ENCODE measurements at places on chromosomes 16 and 17.

GRCh38 chr17:73785958-73786743, 141.9 kb upstream of the SDK2 start:
- DNase-seq = peak; percentile 71

DNA sequence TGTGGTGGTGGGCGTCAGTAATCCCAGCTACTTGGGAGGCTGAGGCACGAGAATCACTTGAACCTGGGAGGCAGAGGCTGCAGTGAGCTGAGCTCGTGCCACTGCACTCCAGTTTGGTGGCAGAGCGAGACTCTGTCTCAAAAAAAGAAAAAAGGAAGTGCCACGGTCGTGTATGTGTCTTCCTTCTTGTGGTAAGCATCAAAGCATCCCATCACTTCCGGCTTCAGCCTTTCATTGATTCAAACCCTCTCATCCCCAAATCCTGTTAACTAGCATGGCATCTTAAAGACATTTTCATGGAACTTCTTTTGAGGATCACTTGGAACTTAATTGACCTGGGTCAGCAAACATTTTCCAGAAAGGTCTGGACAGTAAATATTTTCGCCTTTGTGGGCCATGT, 126.2 kb downstream of the CPPED1 start:
- DNase-seq = no peak

- DNase-seq = no peak
These were observed 85.0 kb downstream of the NOG start for GRCh38 chr17:56678249-56679114.

- DNase-seq = no peak
These were observed 116.4 kb upstream of the RCVRN start for GRCh38 chr17:10021272-10021984.

- DNase-seq = no peak
These were observed 4.6 kb downstream of the CNGB1 start for GRCh38 chr16:57966204-57966771.

DNA sequence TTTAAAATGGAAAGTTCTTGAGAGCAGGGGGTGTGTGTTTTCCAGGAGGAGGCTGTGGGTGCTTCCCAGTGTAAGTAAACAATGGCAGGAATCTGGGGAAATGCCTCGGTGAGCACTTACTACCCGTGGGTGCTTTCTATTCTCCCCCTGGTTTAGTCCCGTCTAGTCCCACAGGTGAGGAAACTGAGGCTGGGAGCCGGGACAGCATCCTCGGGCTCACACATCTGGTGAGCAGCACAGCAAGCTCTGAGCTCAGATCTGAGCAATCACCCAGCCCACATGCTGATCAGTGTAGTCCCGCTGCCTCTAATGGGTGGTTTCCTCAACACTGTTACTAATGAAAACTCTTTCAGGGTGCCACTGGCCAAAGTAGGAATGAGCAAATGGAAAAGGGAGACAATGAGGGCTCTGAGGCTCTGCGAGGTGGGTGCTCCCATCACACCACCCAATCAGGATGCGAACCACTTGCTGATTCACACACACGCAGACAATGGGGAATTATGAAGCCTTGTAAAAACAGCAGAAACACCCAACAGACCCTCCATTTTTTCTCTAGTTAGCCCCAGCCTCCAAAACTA, 202.6 kb downstream of the PARN start:
- no peak for DNase-seq

DNA sequence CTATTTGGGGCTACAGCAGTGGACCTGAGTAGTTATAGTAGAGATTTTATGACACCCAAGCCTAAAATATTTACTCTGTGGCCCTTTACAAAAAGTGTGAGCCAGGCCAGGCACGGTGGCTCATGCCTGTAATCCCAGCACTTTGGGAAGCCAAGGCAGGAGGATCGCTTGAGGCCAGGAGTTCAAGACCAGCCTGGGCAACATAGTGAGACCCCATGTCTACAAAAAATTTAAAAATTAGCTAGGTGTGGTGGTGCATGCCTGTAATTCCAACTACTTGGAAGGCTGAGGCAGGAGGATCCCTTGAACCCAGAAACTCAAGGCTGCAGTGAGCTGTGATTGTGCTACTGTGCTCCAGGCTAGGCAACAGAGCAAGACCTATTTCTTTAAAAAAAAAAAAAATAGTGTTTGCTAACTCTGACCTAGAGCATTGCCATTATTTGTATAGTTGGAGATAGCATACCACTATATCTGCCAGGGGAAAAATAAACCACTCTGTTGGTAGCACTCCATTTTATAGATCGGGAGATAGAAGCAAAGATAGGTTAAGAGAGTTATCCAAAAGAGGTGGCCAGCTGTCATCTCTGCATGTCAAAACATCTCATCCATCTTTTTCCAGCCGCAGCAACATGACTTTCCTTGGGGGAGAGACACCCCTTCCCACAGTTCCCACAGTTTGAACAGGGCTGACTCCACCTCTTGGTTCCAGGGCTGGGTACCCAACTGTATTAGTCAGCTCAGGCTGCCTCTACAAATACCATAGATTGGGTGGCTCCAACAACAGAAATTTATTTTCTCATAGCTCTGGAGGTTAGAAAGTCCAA, 3.0 kb upstream of the ITPRIPL2 start:
- DNase-seq = no peak

GRCh38 chr16:86512301-86512859, 2.1 kb downstream of the FOXF1 start:
- DNase-seq = no peak

DNA sequence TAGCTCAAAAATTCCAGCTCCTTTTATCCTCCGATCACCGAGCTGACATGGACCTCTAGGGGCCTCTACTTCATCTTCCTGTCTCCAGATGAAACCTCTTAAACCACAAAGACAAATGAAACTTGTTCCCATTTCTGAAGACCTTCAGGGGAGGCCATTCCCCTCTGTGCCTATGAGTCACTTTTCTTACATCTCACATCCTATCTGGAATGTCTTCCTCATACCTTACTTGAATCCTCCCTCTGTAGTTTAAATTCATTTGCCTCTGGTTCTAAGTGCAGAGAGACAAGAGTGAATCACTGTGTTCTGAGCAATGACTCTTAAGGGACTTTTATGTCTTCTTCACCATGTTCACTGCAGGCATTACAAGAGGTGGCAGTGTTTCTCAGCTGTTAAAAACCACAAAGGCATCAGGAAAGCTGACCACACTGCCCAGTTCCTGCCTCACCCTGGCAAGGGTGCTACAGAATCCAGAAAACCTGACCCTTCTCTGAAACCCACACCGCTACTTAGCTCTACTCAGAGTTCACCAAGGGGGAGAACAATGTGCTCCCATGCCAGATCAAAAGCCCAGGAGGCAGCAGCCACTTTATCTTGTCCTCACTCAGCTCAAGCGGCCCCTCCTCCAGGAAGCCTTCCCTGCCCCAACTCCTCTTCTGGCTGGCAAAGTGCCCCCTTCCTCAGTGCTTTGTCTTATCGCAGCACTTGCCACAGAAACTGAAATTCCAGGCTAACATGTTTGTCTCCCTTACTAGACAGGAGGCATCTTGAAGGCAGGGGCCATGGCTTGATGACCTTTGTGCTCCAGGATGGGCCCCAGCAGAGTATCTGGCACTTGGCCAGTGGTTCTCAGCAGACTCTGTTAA, 6.4 kb downstream of the CUEDC1 start:
- peak; percentile 97 for DNase-seq

GRCh38 chr16:79933603-79934002, 333.1 kb upstream of the MAF start:
- DNase-seq = no peak

DNA sequence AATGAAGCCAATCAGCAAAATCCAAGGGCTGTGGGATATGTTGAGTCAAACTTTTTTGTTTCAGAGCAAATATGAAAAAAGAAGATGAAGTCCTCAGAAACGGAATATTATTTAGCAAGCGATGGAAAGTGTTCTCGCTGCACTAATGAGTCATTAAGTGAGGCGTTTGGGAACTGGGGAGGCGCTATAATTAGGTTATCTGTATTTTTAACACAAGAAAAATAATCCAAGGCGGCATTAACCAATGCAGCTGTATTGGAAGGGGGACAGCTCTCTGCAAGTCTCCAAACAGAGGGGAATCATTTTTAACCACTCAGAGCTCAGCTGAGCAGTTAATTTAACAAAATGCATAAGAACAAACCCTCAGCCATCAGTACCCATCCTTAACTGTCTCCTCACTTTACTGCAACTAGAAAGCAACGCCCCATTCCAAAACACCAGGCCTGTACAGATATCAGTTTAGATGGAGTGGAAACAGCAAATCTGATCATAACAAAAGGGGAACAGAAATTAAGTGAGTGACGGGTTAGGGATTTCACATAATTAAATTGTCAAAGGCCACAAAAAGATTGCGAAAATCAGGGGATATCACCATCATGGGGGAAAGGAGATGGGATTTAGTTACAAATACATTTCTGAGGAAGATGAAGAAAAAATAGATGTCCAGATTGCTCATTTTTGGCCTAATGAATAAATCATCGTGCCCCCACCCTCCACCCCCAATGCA, 211.0 kb upstream of the TOX3 start:
- DNase-seq = no peak

GRCh38 chr16:89727406-89728120, 6.2 kb downstream of the ZNF276 start:
- no peak for DNase-seq

DNA sequence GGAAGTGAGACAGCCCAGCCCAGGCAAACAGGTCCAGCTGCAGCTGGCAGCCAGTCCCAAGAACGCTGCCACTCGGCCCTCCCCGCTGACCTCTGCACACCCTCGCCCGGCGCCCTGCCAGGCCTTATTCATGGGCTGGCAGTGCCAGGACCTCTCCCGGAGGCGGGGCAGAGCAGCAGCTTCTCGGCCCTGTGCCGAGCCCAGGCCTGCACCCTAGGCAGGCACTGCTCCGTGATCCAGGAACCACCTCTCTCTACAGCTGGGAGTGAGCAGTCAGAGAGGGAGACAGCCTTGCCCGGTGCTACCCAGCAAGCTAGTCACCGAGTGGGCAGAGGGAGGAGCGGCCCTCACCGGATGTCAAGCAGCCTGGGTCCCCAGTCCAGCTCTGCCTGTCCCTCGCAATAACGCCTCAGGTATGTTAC, 79.9 kb upstream of the CBX4 start:
- peak; percentile 80 for DNase-seq

GRCh38 chr16:31700200-31700529, 172.5 kb downstream of the AHSP start:
- peak; percentile 92 for DNase-seq

GRCh38 chr16:81327011-81327410, 12.2 kb downstream of the GAN start:
- DNase-seq = no peak

DNA sequence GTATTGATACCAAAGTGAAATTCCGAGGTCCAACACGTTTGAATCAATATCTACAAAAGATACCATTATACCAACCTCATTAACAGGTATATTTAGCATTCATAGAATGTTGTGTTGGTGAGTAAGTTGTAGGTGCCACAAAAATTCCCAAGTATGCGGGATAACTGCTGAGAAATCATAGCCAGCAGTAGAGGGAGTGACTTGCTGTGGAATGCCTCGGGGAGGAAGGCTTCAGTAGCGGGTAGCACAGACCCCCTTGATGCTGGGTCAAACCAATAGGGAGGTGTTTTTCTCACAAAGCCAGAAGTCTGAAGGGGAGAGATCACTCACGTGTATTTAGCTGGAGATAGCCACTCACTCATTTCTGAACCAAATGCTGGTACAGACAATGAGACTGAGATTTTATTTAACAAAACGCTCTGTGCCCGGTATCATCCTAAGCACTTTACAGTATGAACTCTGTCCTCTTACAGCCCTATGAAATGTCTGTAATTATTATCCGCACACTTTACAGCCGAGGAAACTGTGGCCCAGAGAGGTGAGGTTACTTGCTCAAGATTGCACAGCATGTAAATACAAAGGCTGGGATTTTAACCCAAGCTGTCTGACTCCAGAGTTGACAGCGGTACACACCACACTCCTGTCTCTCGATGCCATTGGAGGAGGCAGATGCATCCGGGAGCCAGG, 23.1 kb downstream of the HSBP1 start:
- no peak for DNase-seq

DNA sequence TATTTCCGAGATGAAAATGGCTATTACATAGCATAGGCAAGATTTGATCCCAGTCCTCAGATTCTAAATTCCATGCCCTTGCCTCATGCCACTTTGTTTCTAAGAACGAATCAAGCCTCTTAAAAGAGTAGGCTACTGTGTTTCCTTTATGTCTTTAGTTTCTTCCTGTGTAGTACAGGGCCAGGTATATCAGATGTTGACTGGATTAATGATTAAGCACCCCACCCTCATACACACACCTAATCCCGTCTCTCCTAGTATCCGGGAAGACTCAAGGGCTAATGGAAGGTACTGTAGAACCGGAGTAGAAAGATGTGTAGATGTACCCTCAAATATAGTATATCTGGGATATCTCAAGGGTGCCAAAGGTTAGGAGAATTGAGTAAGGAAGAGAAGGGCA, 6.7 kb downstream of the TOM1L1 start:
- no peak for DNase-seq

GRCh38 chr17:73510981-73511718, 133.1 kb downstream of the SDK2 start:
- no peak for DNase-seq

DNA sequence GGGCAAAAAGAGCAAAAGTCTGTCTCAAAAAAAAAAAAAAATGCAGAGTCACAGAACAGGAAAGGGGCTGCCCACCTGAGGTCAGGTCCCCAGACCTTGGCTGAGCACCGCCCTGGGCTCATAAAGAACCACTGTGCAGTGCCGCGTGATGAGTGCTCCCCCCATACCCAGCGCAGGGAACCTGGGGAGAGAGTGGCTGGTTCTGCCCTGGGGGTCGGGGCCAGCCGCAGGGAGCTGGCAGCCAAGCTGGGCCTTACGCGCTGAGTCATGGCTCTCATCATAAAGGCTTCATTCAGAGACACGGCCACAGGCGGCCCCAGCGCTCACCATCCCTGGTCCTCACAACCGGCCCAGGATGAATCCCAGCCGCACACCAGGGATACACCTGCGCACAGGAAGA, 80.7 kb downstream of the RAB11FIP4 start:
- no peak for DNase-seq

- no peak for DNase-seq
These were observed 8.7 kb downstream of the CLEC19A start for GRCh38 chr16:19294156-19294649.

DNA sequence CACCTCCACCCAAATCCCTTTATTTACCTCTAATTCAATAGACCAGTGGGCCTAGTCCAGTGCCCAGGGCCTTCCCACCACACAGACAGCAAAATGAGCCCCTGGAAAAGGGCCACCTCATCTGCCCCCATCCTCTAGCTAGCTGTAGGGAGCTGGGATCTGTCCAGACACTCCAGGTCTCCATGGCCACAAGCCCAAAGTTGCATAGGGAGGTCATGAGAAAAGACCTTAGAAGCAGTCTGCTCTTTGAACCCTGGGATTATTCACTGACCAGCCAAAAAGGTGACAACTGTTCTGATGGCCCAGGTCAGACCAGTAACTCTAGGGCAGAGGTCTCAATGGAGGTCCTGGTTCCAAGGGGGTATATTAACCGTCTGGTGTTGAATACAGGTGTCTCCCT, 2.0 kb downstream of the CUEDC1 start:
- no peak for DNase-seq

Measured in RWPE1 (cell line).